AG20443 (cell line): ENCODE measurements at places on chromosomes 1 and 21.

DNA sequence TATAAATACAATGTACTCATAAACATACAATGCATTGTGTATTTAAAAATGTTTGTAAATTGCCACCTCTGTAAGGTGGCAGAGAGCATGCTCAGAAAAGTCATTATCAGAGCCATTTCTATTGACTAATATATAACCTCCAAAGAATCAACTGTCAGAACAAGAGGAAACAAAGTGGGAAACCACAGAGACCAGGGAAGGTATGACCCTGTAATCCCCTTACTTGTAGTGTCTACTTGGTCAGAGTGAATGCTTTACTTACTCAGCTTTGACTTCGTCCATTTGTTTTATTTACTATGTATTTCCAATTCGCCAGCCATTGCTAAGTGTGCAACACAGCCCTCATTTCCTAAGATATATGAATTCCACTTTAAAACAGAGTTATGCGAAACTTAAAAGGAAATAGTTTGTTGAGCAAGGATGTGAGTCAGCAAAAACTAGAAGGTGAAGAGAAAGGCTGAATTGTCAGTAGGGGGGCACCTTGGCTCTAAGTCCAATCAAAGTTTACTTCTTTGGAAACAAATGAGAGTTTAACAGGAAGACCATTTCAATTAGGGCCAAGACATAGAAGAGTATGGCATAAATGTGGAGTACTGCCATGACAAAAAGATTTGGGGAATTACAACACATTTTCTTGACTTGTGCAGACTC is 671.7 kb upstream of the PTBP2 start:
- no peak for DNase-seq

DNA sequence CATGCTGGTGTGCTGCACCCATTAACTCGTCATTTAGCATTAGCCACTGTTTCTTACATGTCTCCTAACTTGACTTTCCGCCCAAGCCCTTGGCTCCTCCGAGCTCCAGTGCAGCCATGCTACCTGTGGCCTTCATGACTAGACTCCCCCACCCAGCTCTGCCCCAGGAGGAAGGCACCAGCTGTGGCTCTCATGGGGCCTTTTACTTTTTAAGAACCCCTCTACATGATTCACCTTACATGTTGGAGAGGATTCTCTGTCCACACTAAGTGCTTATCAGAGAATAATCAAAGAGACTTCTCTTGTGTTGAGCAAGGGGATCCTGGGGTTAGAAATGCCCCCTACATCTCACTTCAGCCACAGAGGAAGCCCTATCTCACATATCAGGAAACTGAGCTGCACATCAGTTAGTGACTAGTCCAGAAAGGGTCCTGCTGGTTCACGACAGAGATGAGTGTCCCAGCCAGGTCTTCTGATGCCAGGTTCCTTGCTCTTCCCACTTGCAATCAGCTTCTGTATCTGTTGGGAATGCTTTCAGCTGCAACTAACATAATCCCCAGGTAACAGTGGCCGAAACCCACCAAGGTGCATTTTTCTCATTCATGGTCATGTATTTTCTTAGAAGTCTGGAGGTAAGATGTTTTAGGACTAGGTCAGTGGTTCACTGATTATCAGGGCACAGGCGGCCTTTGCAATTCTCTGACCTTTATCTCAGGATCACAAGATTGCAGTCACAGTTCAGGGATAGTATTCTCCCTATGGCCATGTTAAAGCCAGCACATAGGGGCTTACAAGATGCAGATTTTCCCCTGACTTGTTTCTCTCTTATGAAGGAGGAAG is 45.9 kb downstream of the KLHDC7A start:
- peak; percentile 5 for DNase-seq

GRCh38 chr21:44887807-44888580 is 14.5 kb upstream of the PTTG1IP start:
- no peak for DNase-seq

- DNase-seq: no peak
These were observed 251.0 kb downstream of the TTLL7 start for GRCh38 chr1:83747853-83748482.

- DNase-seq: no peak
These were observed 26.1 kb downstream of the CD244 start for GRCh38 chr1:160836561-160836960.

GRCh38 chr1:22575532-22576149 is 12.4 kb downstream of the EPHA8 start:
- DNase-seq: no peak

GRCh38 chr1:6907201-6907600 is 121.9 kb downstream of the CAMTA1 start:
- no peak for DNase-seq

- peak; percentile 84 for DNase-seq
These were observed 48.0 kb upstream of the SLC19A1 start for GRCh38 chr21:45590246-45590725.

- DNase-seq: no peak
These were observed 32.0 kb downstream of the INPP5B start for GRCh38 chr1:37914719-37915475.

DNA sequence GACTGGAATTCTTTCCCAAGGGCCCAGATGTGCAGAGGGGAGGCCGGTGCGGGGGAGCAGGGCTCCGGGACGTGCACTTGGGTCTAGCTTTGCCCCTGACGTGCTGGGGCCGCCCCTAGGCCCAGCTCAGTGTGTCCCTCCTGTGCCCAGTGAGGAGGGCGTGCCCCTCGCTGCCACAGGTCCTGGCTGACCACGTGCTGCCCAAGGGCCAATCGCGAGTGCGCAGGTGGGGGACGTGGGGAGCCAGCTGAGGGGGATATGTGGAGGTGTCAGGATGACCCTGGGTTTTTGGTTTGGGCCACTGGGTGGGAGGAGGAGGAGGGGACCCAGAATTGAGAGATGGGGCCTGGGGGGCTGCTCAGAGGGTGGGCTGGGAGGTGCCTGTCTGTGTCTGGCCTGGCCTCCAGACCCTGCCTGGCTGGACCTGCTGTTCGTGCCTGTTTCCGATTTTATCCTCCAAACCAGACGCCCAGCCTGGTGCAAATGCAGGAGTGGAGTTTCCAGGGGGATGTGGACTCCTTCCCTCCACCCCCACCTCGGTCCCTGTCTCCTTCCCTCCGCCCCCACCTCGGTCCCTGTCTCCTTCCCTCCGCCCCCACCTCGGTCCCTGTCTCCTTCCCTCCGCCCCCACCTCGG is 6.1 kb upstream of the RNF223 start:
- peak; percentile 81 for DNase-seq

DNA sequence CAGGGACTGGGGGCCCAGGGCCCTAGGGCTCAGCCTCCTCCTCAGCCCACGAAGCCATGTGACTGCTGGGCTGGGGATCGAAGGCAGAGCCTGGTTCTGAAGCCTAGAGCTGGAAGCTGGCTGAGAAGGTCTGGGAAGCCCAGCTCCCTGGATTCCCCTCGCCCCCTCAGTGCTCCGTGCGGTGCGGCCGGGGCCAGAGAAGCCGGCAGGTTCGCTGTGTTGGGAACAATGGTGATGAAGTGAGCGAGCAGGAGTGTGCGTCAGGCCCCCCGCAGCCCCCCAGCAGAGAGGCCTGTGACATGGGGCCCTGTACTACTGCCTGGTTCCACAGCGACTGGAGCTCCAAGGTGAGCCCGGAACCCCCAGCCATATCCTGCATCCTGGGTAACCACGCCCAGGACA is 9.1 kb downstream of the ADAMTSL4 start:
- no peak for DNase-seq

DNA sequence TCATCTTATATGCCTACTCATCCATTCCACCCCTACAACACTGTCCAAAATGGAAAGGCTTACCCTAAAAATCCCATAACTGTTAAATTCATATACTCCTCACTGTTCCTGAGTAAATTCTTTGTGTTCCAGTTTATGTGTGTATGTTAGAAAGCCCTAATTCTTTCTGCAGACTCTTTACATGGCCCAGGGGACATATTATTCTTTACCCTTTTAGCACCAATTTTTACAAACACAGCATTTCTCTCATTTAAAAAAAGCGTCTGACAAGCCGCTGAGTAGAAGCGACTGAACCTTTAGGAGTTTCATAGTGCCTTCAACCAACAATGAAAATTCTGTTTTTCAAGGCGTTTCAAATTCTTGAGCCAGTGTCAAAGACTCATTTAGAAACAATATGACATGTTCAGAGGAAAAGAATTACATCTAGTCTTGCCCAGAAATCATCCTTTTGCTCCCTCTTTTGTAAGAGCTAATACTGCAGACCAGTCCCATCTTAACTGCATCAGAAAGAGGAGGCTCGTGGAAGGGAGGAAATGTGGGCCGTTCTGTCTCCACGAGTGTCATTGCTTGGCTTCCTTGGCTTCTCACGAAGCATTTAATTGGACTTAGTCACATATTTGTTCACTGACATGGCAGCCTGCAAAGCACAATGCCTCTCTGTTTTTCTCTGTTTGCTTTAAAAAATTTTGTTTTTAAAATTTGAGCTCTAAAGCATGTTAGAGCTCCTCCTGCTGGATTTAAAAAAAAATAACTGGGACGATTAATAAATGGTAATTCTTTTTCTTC is 21.3 kb upstream of the C1orf105 start:
- peak; percentile 86 for DNase-seq

- DNase-seq: peak; percentile 49
These were observed 117.1 kb downstream of the FOXD2 start for GRCh38 chr1:47554901-47555300.

DNA sequence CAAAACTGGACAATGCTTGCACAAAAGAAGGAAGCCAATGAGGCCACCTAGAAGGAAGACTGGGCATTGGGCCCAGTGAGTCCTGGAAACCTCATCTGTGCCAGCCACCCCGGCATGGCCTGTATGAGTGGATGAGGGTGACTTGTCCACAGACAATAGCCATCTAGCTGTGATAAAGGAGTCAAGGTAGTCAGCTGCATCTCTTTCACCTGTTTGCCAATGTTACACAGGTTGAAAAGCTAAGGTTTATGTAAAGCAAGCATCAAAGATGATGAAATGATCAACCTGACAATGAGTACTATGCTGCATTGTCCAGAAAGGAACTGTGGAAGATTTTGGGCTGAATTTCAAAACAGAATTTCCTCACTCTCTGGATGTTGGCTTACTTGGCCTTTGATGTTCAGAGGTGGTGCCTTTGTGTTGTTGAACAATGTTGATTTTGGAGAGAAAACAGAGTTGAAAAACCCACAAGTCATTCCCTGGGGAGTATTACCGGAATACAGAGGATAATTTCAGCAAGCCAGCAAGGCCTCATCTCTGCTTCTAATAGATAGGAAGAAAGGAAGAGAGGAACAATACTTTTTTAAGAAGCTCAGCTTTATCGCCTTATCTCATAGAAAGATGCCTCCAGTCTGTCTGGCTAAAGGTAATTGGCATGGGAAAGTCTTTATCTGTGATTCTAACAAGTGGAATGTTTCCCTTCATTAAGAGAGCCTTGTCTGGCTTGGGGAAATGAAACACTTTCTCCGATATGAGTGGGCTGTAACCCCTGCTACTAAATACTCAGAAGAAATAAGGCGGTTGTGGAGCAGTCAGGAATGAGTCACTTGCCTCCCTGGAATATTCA is 11.4 kb upstream of the SELE start:
- no peak for DNase-seq

GRCh38 chr1:44422161-44422560 is 17.1 kb downstream of the RNF220 start:
- DNase-seq: no peak

- DNase-seq: no peak
These were observed 84.7 kb downstream of the WLS start for GRCh38 chr1:68147534-68148171.

DNA sequence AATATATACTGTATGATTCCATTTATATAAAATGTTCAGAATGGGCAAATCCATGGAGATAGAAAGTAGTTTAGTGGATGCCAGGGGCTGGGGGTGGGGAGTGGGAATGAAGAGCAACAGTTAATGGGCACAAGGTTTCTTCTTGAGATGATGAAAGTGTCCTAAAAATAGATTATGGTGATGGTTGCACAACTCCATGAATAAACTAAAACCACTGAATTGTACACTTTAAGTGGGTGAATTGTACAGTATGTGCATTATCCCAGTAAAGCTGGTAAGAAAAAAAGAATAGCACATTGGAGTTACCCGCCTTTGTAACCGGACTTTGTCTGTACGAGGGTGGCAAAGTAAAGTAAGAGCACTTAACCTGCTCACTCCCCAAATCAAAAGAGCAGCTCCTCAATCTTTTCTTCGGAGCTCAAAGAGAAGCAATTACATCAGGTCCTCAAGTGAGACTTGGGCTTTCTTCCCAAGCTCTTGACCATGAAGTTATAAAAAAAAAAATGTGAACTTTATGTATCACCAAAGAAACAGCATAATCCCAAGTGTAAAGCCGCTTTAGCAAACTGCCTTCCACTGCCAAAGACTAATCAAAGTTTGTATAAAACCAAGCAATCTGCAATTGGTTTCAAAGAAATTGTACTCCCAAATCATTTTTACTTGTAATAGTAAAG is 32.1 kb downstream of the ALDH9A1 start:
- DNase-seq: no peak

GRCh38 chr1:226779561-226779960 is 40.5 kb upstream of the ITPKB start:
- DNase-seq: no peak

DNA sequence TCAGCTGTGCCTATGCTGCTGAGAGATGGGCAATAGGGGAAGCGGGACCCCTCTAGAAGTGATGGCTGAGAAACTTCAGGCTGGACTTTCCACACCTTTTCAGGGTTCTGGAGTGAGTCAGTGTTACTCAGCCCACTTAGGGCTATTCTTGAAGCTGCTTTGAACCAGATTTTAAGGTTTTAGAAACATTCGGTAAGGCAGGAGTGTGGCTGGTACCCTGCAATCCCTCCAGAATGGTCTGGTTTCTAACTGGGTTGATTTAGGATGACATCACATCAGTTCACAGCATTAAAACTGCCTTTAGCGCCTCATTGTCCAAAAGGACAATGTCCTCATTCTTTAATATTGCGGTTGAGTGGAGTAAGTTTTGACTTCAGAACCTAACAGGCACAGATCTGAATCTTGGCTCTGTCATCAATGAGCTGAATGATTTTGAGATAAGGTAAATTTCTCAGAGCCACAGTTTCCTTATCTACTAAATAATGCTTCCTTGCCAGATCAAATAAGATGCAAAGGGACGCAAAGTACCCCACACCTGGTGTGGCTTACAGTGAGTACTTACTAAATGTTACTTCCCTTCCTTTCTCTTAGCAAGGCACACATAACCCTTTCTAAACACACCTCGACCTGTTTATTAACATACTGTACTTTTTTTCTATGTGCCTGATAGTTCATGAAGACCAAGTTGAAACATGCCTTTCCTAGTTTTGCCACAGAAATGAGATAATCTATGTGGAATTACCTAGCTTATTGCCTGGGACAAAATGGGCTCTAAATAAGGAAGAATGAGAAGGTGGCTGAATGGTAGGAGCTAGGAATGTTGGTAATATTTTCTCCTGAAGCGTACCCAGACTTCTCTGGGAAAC is 209.8 kb downstream of the ROR1 start:
- no peak for DNase-seq

- DNase-seq: no peak
These were observed 43.3 kb downstream of the GPR137B start for GRCh38 chr1:236185687-236186086.
